Activated CD4-positive, alpha-beta T cell treated with anti-CD3 and anti-CD28 coated beads for 48 hours (primary cell): ENCODE measurements at places on chromosomes 4 and X.

- DNase-seq, result no peak
Observed at GRCh38 chr4:173573286-173573685, 43.3 kb upstream of the HAND2 start.

GRCh38 chr4:19030048-19030447, 1008.5 kb upstream of the LCORL start:
- no peak for DNase-seq

DNA sequence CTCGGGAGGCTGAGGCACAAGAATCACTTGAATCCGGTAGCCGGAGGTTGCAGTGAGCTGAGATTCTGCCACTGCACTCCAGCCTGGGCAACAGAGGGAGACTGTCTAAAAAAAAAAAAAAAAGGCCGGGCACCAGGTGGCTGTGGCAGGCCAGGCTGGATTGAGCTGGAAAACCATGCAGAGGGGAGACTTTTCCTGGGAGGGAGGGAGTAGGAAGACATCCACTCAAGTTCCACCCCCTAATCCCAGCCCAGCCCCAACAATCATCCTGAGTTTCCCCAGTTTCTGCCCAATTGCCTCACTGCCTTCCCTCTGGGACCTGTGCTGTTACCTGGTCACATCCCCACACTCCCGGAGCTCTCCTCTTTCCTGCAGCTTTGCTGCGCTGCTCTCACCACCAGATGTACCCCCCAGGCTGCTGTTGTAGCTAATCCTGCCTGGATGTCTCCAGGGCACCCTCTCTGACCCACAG, 9.0 kb upstream of the TSPYL2 start:
- no peak for DNase-seq

DNA sequence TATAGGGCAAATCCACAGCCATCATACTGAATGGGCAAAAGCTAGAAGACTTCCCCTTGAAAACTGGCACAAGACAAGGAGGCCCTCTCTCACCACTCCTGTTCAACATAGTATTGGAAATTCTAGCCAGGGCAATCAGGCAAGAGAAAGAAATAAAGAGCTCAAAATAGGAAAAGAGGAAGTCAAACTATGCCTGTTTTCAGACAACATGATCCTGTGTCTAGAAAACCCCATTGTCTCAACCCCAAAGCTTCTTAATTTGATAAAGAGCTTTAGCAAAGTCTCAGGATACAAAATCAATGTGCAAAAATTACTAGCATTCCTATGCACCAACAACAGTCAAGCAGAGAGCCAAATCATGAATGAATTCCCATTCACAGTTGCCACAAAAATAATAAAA, 160.3 kb downstream of the CXXC4 start:
- DNase-seq, result no peak

- DNase-seq, result no peak
Observed at GRCh38 chr4:38268837-38269236, 308.6 kb downstream of the PTTG2 start.

- no peak for DNase-seq
Observed at GRCh38 chrX:153206425-153207046, 27.5 kb downstream of the MAGEA1 start.

DNA sequence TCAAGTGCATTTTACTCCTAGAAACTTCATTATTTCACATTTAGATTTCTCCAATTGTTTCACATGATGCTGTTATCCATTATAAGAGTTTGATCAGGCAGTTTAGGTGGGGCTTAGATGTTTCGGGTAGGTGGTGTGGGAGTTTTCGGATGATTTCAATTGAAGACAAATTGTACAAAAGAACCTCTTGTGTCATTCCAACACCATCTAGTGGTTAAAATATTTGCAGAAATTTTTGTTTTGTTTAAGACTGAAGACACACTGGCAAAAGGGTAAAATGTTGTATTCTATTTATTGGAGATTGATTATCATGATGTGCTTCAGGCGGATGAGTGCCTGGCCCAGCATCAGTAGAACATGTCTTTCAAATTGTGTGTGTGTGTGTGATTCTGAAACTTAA, 212.7 kb downstream of the SH3BGRL start:
- no peak for DNase-seq

DNA sequence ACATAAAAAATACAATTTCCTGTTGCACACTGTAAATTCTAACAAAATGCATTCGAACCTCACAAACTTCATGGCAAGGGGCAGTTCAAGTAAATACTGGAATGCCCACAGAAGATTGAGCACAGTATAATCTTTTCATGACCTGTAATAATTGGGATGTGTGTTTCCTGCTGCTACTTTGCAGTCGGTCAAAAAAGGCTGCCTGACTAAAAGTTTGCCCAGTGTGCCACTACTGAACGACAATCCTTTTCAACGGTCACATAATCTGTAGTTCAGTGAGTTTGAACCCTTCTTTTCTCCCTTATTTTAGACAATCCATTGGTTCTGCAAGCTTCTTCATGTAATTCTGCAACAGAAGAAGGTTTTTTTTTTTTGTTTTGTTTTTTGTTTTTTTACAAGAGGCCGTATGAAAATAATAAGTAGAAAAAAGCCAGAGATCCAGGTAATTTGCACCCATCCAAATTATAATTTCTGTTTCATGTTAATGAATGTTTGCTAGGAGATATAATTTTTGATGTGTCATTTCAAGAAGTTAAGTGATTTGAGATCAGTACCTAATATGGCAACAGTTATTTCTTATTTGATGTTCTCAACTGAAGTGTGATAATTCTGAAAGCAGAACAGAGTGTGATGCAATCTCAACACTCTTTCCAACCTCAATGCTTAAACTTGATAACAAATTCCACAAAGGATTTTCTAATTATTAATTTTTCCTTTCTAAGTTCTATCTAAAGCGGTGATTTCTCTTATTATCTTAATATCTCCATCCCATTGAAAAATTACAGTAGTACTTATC, 237.6 kb downstream of the FSTL5 start:
- DNase-seq, result no peak

DNA sequence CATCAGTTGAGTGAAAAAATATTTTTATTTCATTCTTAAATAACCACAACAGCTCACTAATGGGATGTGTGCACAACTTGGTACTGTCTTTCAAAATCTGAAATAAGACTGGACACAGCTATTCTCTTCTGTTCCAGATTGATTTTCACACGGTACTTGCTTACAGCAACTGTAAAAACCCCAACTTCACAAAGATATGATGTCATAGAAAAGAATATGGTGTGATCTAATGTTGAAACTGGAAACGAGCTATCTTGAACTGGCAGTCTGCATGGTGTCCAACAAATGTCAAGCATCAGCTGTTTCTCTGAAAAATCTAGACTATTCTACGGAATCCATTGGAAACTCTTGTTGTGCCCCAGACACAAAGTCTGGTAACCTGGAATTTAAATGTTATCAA, 14.7 kb downstream of the HELQ start:
- no peak for DNase-seq

DNA sequence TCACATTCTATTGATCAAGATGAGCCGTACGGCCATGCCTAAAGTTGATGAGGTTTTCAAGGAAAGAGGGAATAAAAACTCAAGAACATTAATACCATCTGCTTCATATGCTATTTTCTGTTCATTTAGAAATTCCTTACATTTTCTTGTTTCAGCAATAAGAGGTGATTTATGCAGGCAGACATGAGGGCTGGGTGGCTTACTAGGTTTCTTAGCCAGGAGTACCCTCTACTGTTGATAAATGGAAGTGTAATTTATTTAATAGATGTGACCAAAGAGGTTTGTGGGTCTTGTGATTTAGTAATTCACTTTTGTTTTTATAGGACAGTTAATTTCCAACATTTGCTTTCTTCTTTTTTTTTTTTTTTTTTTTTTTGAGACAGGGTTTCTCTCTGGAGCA, 6.4 kb upstream of the SMIM9 start:
- DNase-seq, result peak; percentile 2

DNA sequence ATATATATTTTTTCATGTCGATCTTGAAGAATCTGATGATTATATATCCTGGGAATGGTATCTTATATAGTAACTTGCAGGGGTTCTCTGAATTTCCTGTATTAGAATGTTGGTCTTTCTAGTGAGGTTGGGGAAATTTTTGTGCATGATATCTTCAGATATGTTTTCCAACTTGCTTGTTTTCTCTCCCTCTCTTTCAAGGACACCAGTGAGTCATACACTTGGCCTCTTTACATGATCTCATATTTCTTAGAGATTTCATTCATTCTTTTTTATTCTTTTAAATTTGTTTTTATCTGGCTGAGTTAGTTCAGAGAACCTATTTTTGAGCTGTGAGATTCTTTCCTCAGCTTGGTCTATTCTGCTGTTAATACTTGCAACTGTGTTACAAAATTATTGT, 27.2 kb upstream of the C4orf17 start:
- no peak for DNase-seq

GRCh38 chr4:94939791-94940519, 182.2 kb downstream of the BMPR1B start:
- no peak for DNase-seq

DNA sequence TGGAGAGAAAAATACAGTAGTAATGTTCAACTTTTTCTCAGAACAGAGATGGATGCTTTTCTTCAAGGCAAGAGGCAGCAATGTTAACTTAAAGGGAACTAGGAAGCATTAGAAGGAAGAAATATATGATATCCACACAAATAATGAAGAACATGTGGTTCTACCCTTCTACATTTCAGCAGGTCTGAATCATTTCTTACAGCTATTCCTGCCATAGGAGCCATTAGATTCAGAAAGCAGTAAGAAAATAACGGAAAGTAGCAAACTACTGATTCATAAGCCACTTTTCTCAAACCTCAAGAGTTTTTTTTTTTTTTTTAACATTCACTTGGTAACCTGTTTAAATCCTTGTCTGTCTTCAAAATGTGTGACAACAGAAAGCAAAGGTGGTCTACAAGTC, 1251.6 kb upstream of the AGA start:
- no peak for DNase-seq

GRCh38 chrX:86263526-86263925, 115.3 kb downstream of the DACH2 start:
- DNase-seq, result no peak

DNA sequence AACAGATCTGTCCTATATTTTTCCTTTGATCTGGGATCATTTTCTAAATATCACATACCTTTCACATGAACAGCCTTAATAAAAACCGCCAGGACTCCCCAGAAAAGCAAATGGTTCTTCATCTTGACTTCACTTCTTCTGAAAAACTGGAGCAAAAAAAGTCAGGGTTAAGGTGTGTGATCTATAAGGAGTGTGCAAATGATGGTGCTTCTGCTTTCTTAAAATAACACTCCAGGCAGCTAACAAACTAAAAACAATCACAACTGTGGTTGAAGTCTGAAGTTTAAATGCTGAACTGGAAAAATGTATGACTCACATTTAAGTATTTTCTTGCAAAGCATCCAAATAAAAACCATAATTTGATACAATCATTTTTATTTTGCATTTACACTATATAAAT, at the start of gene JCHAIN:
Gene JCHAIN, minus strand, starts transcription at position 140 of the 400 bp plus-strand sequence. Its CDS starts 18 bp downstream, at position 122.
- no peak for DNase-seq

DNA sequence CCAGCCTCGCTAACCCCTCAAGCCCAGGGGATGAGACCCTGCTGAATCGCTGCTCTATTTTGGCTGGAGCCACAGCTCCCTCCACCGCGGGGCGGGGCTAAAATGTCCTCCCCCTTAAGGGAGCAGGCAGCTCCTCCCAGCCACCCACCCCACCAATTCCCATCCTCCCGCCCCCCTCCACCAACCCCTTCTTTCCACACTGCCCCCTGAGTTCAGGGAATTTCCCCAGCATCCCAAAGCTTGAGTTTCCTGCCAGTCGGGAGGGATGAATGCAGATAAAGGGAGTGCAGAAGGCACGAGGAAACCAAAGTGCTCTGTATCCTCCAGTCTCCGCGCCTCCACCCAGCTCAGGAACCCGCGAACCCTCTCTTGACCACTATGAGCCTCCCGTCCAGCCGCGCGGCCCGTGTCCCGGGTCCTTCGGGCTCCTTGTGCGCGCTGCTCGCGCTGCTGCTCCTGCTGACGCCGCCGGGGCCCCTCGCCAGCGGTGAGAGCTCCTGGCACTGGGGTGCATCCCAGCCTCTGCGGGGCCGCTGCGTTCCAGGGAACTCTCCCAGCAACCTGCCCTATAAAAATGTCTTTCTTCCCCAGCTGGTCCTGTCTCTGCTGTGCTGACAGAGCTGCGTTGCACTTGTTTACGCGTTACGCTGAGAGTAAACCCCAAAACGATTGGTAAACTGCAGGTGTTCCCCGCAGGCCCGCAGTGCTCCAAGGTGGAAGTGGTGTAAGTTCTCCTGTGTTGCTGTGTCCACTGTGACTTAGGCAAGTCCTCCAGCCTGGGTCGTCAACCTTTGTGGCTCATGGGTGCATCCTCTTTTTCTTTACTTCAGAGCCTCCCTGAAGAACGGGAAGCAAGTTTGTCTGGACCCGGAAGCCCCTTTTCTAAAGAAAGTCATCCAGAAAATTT, at the start of gene CXCL6:
Gene CXCL6, plus strand, starts transcription at position 306 of the 907 bp plus-strand sequence. Its CDS starts 73 bp downstream, at position 379.
- no peak for DNase-seq

DNA sequence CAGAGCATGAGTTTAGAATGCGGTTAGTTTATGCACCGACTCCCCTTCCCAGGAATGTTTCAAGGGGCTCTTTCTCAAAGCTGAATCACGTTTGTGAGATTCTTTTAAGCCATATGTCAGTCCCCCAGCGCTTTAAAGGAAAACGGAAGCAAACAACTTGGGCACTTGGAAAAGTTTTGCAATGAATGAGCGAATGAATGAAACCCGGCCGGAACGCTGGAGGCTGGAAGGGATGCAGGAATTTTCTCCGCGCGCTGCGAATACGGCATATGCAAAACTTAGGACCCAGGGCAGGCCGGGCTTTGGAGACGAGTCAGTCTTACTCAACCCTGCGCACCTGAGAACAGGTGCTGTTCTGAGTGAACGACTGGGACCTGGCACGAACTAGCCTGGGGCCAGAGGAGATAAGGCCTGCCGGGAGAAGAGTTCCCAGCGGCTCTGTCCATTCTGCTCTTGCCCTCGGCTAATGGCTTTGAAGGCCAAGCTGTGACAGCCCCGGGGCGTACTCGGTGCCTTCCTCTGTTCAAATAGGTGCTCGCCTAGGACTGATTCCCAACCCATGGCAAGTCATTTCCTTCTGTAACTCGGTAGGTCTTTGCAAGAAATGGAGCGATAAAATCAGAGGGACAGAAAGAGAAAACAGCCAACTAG, 743 bp upstream of the NRK start:
- DNase-seq, result no peak

- no peak for DNase-seq
Observed at GRCh38 chr4:61336916-61337315, 136.8 kb downstream of the ADGRL3 start.

- no peak for DNase-seq
Observed at GRCh38 chrX:68490644-68491043, 8.2 kb upstream of the YIPF6 start.

DNA sequence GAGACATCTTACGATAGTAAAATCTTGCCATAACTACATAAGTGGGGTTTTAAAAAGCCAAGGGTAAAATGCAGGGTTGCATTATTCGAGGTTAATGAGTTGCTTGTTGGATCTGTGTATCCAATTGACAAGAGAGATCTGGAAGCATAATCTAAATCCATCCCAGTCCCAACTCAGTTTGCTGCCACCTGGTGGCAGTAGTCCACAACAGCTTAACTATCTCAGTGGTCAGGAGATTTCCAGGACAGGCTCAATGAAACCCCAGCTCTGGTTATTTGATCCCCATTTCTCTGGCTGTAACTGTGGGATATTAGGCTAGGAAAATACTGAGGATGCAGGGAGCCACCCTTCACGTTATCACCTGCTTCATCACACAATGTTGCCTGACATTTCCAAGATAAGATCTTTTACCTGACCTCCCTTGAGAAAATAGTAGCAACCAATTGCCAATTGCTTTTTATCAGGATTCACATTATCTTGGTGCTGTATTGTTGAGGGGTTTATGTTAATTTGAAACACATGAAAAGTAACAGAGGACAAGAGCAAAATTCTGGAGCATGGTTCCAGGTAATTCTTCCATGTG, 88.2 kb upstream of the TNIP3 start:
- peak; percentile 66 for DNase-seq
